NCI-H748 treated with DMSO at 0.1 percent for 48 hours (cell line): ENCODE measurements at places on chromosomes 2 and 18.

DNA sequence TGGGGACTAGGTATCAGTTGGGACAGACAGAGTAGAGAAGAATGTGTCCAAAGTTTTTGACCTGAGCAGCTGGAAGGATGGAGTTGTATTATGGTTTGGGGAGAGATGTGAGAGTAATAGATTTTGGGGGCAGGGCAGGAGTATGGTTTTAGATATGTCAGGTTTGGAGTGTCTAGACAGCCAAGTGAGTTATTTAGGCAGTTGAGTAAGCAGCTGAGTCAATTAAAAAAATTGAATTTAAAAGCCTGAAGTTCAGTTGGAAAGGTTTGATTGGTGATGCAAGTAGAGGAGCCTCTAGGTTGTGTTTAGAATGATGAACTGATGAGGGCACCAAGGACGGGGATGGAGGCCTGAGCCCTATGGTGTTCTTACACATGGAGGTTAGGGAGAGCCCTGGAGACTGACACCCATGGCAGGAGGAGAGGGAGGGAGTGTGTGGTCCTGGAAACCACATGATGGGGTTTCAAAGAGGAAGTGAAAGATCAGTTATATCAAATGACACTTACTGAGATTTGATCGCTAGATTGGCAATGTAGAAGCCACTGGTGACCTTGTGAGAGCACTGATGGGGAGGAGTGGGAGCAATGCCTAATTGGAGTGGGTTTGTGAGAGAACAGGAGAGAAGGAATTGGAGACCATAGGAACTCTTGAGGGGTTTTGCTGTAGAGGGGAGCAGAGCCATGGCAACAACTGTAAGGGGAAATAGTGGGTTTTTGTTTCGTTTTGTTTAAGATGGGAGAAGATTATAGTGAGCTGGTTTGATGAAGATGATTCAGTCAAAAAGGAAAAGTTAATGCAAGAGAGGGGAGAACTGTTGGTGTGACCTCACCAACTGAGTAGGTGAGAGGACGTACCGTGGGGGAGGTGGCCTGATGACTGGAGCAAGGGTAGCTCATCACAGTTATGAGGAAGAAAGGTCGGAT lies 10.3 kb downstream of the ITGA6 start:
- no peak for DNase-seq

- no peak for DNase-seq
These were observed 38.4 kb downstream of the KIF1A start for GRCh38 chr2:240781471-240782220.

- DNase-seq: no peak
These were observed 167.1 kb downstream of the PDE1A start for GRCh38 chr2:182259629-182260150.

DNA sequence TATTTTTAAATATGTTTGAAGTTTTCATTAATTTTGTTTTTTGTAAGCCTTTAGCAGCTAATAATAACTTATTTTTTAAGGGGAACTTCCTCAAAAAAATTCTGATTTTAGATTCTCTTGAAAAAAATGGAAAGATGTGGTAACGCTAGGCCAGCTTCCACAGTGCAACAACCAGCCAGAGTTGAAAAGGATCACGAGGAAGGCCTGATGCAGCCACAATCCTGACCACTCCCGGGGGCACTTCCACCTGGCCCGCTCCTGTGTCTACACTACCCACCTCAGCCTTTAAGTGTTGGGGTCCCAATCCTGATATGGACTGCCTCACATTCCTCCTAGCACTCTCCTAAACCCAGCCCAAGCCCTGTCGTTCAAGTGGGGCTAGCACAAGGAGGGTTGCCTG lies 101.1 kb downstream of the TMEM17 start:
- no peak for DNase-seq

DNA sequence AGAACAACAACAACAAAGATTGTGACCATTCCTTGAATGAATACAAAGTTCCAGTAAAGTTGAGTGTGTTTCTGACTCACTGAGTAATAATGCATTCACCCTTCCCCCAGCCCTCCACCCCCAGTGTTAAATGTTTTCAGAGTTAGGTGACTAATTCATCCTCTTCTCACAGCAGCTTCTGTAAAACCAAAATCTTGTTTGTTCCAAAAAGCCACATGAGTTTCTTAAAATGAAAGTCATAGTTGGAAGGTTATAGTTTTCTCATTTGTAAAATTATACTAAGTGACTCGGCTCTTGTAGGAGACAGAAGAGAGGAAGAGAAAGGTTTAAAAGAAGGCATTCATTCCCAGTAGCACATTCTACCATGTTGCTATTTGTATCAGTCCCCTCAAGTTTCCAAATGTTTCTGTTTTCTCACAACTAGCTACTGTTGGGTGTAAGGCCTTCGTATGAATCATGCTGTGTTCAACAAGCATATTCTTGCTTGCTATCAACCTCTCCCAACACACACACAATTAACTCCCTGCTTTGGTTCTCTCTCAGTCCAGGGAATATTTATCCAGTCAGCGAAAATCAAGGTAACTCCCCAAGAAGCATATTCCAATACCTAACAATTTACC lies 75.3 kb downstream of the MBD2 start:
- DNase-seq: no peak

DNA sequence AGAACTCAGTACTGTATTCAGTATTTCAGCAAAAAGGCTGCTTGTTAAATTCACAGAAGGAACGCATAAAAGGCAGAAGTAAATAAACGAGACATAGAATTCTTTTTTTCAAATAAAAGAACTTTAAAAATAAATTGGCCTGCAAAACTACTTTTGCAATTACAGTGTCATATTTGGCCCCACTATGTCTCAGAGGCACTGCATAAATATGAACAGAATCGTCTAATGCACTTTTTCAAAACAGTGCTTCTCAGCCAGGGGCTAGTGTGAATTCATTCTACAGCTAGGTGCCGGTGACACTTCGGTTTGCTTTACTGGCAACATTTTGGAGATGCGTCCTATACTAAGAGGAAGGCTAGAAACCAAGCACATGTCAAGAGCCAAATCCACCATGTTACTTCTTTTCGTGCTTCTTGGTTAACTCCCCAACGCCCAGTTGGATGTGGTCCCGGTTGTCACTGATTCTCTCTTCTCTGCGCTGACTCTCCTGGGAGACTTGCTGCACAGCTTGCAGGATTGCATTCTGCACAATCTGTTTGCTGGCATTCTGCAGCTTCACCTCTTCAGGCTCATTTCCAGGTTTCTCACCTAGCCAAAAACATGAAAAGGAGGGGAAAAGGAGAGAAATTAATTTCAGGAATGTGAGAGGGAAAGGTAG lies 51.8 kb downstream of the AKAIN1 start:
- no peak for DNase-seq

- DNase-seq: no peak
These were observed 888 bp downstream of the VAMP5 start for GRCh38 chr2:85584857-85585780.

- no peak for DNase-seq
These were observed 48.5 kb downstream of the RTN4 start for GRCh38 chr2:55001716-55002115.

DNA sequence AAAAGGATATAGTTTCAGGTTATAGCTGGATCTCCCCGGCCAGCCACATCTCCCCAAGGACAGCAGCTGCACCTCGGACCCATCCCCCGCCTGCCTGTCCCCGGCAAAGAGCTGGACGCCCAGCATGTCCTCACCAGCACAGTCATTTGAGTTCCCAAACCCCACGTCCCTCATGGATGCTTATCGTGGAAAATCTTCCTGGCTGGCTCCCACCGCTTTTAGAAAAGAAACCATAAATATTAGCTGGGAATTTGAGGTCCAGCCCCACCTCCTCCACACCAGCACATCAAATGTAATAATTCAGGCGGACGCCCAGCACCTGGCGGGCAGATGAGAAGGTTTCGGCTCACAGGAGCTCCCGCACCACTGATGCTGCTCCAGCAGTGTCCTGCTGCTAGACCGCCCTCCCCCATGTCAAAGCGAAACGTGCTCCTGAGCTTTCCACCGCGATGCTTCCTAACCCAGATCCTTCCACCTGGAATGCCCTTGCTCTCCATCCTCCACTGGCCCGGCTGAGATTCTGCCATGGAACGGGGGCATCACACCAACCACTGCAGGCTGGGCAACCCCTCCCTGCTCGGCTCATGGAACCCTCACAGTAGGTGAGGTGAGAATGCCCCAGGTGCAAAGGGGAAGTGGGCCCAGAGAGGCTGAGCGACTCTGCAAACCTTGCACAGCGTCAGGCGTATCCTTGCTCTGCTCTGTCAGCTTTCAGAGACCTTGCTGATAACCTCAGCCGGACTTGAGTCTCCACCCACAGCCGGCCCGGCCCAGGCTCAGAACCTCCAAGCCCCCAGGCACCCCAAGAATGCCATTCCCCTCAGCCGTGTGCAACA lies 71.5 kb upstream of the GPC1 start:
- no peak for DNase-seq

DNA sequence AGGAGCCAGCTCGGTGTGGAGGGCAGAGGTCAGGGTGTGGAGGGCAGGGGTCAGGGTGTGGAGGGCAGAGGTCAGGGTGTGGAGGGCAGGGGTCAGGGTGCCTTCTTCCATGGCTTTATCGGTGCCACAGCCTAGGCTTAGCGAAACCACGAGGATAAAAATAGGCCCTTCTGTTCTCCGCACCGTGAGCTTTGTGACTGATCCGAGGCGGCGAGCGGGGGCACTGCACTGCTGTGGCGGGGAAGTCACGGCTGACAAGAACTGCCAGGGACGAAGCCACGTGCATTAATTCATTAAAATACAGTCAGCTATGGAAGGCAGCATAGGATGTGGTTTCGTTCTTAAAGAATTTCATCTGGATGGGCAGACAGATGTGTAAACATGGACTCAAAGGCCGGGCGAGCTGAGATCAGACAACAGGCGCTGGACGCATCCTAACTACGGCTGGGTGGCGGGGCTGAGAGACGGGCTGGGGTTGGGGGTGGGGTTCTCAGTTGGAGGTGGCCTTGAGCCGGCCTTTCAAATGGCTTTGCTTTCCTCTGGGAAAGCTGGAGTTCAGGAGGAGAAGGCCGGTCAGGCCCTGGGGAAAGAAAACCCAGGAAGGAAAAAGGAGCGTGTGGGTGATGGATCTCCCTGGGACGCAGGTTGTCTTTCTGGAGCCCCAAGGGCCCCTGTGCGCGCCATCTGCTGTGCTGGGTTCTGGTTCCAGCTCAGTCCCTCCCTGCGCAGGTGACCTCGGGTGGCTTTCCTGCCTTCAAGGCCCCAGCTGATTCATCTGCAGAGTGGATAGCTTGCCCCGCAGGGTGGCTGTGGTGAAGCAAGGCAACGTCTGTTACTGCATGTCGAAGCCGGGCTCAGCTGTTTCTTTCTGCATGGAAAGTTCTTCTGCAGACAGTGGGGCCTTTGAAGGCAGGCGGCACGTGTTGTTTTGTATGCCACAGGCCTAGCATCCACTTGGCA lies 958 bp upstream of the ALLC start:
- no peak for DNase-seq
